ENCODE measurements at places on chromosomes 11 and 22.
A peak's percentile ranks its signal among the peaks of the same experiment; 100 is the strongest.

- DNase-seq = no peak
Measured at GRCh38 chr11:78031629-78032028, 8.6 kb upstream of the KCTD14 start.

- no peak for DNase-seq
Measured at GRCh38 chr11:73196576-73196975, 21.5 kb upstream of the P2RY2 start.

GRCh38 chr22:39466228-39467006 is 9.6 kb downstream of the MGAT3 start:
- DNase-seq = peak; percentile 85

GRCh38 chr11:15801126-15801525 is 555.2 kb downstream of the SOX6 start:
- no peak for DNase-seq

GRCh38 chr11:10658621-10659338 is 34.8 kb downstream of the IRAG1 start:
- no peak for DNase-seq

DNA sequence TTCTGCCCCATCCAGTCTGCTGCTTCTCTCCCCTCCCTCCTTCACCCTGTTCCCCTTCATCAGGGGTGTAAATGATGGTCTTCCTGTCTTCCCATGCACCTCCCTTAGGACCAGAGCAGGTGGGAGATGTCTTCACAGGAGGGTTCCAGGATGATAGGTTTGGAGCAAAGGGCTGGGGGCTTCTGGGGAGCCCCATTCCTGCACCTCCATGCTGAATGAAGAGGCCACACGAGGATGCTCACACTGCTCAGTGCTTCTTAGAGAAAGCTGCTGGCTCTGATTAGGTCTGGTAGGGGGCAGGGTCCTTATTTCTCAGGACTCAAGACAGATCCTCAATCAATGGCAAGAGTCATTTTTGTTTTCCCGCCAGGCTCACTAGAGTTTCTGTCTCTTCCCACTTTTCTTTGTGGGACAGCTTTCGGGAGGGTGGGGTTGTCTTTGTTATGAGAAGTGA is 41.1 kb downstream of the BCR start:
- DNase-seq = no peak

GRCh38 chr11:130122141-130122575 is 37.4 kb upstream of the ST14 start:
- peak; percentile 19 for DNase-seq

- no peak for DNase-seq
Measured at GRCh38 chr11:13278609-13279486, 1.3 kb downstream of the BMAL1 start.

GRCh38 chr11:1570896-1571759 is 943 bp downstream of the DUSP8 start:
- no peak for DNase-seq

- peak; percentile 18 for DNase-seq
Measured at GRCh38 chr11:87252869-87253268, 215.1 kb downstream of the TMEM135 start.

DNA sequence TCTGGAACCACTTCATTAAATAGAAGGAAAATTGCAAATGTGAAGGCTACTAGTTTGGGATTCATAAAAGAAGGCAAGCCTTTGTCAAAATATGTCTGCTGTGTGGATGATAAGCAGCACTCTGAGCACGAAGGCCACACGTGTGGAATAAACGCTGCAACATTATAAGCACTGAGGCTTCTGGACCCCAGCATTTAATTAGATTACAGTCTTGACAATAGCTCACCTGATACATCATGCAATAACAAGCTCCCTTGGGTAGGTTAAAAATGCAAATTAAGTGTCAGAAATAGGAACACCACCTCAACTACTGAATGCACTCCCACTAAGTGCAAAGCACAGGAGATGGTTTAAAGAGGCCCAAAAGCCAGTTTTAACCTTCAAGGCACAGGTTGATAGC is 179.3 kb downstream of the LARGE1 start:
- DNase-seq = no peak

- peak; percentile 77 for DNase-seq
Measured at GRCh38 chr22:26404851-26405421, 24.1 kb upstream of the ASPHD2 start.

DNA sequence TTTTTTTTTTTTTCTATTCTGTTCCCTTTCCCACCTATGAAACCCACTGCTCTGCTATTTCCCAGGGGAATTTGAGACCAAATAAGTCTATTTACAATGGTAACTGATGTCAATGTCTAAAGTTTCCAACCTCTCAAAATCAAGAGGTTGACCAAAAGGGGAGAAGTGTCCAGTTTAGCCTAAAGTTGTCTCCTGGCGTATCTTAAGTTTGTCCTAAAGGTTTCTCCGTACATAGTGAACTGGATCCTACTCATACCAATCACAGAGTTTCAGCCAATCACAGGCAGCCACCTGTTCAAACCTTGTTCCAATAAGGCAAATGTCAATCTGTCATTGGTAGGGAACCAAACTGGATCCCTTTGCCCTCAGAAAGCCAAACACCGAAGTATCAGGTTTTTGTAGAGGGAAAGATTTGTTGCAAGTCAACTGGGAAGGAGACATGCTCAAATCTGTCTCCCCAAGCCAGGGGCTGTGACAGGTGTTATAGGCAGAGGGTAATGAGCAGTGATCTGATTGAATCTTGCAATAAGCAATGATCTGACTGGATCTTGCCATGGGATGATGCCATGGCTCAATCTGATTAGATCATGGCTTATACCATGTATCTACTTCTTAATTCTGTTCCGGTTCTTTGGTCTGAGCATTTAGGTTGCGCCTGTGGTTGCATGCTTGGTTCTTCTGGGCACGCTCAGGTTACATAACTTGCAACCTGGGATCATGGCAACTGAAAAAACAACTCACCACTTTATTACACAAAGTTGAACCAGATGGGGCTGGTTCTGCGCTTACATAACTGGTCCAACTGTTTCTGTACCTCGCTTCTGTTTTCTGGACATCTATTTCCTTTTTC is 1.1 kb upstream of the VPS37C start:
- DNase-seq = peak; percentile 70

DNA sequence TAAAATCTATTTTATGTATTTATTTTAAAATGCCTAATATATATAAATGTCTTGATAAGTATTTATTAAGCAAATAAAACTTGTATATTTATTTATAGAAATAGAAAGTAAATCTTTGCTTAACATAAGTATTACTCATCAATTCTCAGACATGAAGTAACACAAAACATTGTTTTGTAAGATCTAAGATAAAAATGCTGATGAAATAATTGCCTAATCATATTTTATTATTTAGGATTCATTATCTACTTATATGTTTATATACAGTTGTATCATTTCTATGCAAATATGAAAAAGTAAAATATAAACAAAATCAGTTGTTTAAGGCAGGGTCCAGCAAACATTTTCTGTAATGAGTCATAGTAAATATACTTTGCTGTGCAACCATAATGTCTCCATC is 507.8 kb upstream of the CNTN5 start:
- DNase-seq = no peak

GRCh38 chr22:17319546-17319945 is 49.7 kb upstream of the CECR2 start:
- no peak for DNase-seq

- DNase-seq = no peak
Measured at GRCh38 chr11:8386134-8386864, 122.6 kb upstream of the LMO1 start.

All from suppressor macrophage treated with lipopolysaccharide for 4 hours (primary cell).